Activated naive CD4-positive, alpha-beta T cell treated with anti-CD3 and anti-CD28 coated beads, Interleukin-2, amount 50 U/mL, for 72 hours (primary cell): ENCODE measurements at places on chromosomes 1 and 21. TPM values are rescaled to one million over a fixed set of nuclear protein-coding genes. Genes with fewer than 3 reads are reported as not detected.

Gene LCE1F
- not detected for total RNA-seq

Gene TMCC2
- total RNA-seq: 17.2 TPM

GRCh38 chr1:163730411-163730821 lies 408.7 kb downstream of the NUF2 start:
- DNase-seq: no peak

DNA sequence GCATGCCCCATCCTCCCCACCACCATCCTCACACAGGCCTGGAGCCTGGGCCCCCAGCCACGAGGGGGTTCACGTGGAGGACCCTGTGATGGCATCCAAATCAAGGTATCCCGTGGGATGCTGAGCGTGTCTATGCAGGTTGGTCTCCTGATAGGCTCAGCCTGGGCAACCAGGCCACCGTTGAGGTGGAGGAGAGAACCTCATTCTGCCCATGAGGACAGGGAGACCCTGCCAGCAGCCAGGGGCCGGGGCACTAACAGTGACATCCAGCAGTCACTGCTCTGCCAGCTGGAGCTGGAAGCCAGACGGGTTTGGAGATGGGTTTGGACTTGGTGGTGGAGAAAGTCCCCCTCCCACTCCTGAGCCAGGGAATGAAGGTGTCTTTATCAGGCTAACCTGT lies 582.8 kb downstream of the MATN1 start:
- no peak for DNase-seq

- DNase-seq: no peak
These were observed 130.4 kb downstream of the KCNN3 start for GRCh38 chr1:154739654-154740053.

DNA sequence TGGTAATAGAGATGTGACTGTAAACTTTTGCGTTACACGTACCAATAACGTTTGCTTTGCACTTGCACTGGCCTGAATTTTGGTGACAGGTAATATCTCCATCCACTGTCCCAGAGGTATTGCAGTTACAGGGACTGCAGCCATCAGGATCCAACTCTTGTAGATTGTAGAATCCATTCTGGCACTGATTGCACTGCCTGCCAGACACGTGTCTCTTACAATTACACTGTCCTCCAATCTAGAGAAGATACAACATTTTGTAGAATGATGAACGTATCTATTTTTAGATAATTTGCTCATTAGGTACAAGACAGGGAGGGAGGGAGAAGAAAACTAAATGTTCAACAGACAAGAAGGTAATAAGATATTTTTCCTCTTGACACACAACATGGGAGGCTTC lies 172.4 kb downstream of the USH2A start:
- no peak for DNase-seq

DNA sequence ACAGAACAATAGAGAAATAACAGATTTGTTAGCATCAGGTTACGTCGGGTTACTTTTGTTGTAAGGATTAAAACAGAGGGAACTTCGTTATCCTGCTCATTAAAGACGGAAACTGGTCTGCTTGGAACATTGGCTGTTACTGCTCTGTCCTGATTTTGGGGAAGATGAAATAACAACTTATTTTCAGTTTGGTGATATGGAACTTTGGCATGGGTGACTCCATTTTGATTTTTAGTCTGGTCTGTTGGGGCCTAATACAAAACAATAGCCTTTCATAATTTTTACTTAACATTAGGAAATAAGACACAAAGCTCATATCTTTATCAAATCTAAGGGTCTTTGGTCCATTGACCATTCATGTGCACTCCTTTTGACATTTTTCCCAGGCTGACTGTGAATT lies 220.5 kb upstream of the DUSP10 start:
- DNase-seq: no peak

DNA sequence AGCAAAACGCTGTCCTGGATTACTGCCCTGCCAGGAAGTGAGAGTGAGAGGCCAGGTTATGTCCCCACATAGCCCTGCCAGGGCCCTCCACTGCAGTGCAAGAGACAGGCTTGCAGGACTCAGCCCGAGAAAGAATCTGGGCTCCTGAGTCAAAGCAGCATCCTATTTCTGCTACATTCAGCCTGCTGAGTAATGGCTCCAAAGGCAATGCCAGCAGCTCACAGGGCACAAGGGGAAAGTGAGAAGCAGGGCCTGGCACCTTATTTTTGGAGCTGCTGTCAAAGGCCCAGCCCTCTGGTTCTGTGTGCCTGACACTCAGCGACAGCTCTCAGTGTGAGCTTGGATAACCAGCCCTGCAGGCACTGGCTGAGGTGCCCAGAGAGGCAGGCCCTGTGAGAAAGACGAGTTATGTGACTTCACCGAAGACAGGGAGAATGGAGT lies 83.9 kb downstream of the DTL start:
- no peak for DNase-seq

GRCh38 chr1:1287288-1288110 lies 7.3 kb downstream of the SCNN1D start:
- no peak for DNase-seq

DNA sequence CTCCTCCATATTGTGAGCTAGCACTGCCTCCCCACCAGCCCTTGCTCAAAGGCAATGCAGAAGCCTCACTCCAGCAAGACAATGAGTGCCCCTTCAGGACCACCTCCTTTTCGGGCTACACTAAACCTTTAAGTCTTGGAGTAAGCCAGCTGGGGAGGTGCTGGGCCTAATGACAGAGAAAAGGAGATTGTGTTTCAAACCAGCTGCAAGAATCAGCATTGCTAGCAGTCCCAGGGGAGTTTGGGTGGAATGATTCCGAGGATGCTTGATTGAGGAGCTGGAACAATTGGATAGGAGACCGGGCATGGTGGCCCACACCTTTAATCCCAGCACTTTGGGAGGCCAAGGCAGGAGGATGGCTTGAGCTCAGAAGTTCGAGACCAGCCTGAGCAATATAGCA lies 54.1 kb upstream of the GPR37L1 start:
- no peak for DNase-seq

DNA sequence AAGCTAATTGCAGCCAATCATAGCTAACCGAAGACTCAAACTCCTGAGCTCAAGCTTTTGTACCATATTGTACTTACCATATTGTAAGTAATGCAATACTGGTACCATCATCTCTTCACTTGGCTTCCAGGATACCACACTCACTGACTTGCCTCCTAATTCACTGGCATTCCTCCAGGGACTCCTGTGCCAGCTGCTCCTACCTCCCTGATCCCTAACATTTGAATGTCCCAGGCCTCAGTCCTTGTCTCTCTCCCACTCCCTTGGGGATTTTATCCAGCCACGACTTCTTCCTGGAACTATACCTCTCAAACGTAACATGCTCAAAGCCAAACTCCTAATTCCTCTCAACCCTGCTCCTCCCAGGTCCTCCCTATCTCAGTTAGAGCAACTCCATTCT lies 33.8 kb downstream of the USP48 start:
- DNase-seq: no peak

GRCh38 chr1:223331301-223331700 lies 32.7 kb downstream of the SUSD4 start:
- no peak for DNase-seq

- no peak for DNase-seq
These were observed 29.6 kb upstream of the C1orf105 start for GRCh38 chr1:172390683-172391551.
